H1 (cell line): ENCODE measurements at places on chromosomes 12 and 14. TPM values are rescaled to one million over a fixed set of nuclear protein-coding genes. Genes with fewer than 3 reads are reported as not detected.

- DNase-seq: no peak
Measured at GRCh38 chr12:26636710-26637328, 196.2 kb downstream of the ITPR2 start.

PAX9 gene
- not detected in 2 replicates for total RNA-seq

GRCh38 chr14:96139879-96140278 lies 64.8 kb upstream of the BDKRB2 start:
- no peak for DNase-seq

- no peak for DNase-seq
Measured at GRCh38 chr12:42865282-42865681, 275.7 kb upstream of the PRICKLE1 start.

GRCh38 chr12:109687250-109687649 lies 26.4 kb upstream of the FAM222A start:
- no peak for DNase-seq

UBC gene
- total RNA-seq: 559 and 571 TPM in 2 replicates

GRCh38 chr12:10497602-10498001 lies 8.1 kb upstream of the EIF2S3B start:
- no peak for DNase-seq

- DNase-seq: no peak
Measured at GRCh38 chr12:51323966-51324895, at the start of gene BIN2. Gene BIN2 (minus strand): TSS chr12:51324174. CDS start chr12:51324102, 72 bp downstream.

- no peak for DNase-seq
Measured at GRCh38 chr14:45128963-45129629, 5.2 kb downstream of the FKBP3 start.

GRCh38 chr14:63287666-63288483 lies 30.9 kb downstream of the GPHB5 start:
- no peak for DNase-seq

GRCh38 chr14:24273422-24273998 lies 2.1 kb upstream of the RABGGTA start:
- DNase-seq: no peak

MSI1 gene
- 51.9 and 53.1 TPM in 2 replicates for total RNA-seq

GRCh38 chr12:6202304-6202703 lies 2.1 kb downstream of the CD9 start:
- DNase-seq: no peak

GRCh38 chr14:75373616-75374015 lies 54.2 kb upstream of the JDP2 start:
- no peak for DNase-seq

OTUB2 gene
- total RNA-seq: 4.1 and 4.2 TPM in 2 replicates
